Suppressor macrophage treated with lipopolysaccharide for 4 hours (primary cell): ENCODE measurements at places on chromosomes 6 and 20.

DNA sequence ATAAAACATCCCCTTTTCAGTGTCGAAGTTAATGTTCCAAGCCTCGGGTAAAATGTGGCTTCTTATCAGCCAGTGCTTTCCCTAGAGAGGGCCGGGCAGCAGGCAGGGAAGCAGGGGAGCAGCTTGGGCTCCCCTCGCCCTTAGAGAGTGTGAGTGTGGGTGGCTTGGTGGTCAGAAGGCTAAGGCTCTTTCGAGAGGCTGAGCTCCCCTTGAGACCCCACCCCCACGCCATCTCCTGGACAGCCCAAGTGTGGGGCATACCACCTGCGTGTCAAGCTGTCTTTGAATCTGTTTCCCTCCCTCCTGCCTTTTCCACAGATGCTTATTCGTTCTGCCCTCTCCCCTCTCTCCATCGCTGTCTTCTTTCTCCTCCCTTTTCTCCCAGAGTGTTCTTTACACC is 95.1 kb upstream of the FOXP4 start:
- no peak for DNase-seq

DNA sequence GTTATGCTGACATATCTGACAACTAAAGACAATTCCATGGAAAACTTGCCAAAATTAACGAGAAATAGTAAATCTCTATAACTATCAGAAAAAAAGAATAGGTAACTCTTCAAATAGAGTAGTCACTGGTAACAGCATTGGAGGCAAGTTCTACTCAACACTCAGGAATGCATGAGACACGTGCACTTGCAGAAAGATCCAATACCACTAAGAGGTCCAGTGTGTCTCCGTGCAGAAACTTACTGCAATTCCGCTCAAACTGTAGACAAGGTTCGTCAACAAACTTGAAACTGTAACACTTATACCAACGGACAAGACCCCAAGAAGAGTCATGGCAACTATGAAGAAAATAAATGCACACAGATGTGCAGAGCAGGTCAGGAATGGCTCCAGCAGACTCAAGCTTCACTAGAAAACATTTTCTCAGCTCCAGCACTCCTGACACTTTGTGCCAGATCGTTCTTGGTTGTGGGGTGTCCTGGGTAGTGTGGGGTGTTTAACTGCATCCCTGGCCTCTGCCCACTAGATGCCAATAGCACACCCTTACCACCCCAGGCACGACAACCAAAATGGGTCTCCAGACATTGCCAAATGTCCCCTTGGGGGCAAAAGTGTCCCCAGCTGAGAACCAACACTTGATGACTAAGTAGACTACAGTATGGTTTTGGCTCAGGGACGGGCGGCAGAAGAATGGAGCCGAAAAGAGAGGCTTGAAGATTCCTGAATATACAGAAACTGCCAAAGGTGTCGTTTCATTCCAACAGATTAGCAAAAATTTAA is 134.8 kb downstream of the DTNBP1 start:
- DNase-seq, result no peak

DNA sequence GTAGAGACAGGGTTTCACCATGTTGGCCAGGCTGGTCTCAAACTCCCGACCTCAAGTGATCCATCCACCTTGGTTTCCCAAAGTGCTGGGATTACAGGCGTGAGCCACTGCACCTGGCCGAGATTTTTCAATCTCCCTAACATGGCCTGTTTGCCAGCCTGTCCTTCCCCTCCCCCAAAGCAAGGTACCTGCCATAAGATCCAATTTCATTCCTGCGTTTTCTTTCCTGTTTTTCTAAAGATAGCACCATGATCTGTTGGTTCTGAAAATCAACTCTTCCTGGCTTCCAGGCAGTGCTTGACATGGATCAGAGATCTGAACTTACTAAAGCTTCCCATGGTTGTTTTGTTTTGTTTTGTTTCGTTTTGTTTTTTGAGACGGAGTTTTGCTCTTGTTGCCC is 7.5 kb downstream of the MGME1 start:
- DNase-seq, result no peak

GRCh38 chr6:12490351-12490903 is 200.3 kb downstream of the EDN1 start:
- no peak for DNase-seq

DNA sequence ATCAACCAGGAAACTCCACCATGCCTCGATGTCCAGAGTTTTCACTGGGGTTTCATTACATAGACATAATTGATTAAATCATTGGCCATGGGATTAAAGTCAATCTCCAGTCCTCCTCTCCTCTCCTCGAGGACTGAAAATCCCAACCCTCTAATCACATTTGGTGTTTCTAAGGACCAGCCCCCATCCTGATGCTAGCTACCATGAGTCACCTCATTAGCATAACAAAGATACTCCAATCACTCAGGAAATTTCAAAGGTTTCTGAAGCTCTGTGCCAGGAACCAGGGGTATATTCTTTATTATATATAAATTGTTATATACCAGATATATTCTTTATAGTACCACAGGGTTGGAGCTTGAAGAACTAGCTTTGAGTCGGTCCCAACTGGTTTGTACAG is 212.9 kb upstream of the PRND start:
- no peak for DNase-seq

GRCh38 chr6:158374020-158374419 is 61.8 kb downstream of the TULP4 start:
- DNase-seq, result no peak

DNA sequence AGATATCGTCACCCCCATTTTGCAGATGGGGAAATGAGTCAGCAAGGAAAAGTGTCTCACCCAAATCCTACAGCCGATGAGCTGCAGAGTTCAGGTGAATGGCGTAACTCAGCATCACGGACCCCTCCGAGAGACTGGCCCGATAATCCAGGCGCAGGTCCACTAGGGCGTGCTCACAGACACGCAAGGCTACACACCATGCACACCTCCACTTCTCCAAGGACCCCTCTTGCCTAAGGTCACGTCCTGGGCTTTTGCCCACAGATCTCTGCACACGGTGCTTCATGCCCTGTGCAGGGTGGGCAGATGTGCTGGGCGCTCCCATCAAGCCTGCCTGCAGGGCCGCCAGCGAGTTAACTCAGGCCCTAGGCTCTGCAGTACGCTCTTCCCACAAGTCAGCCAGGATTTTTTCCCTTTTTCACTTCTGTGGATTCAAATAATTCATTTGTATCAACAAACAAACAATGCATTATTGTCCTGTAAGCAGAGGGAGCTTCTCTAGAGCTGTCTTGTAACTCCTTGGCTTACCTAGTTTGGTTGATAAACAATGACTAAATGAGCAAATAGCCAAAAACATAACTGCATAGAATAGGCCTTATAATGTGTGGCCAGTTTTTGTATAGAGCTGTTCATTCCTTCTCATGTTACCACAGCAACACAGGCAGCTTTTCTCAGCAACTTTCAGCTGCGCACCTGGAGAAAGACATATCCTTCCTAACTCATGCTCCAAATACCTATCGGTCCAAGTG is 139.1 kb downstream of the AGPAT4 start:
- DNase-seq, result no peak

DNA sequence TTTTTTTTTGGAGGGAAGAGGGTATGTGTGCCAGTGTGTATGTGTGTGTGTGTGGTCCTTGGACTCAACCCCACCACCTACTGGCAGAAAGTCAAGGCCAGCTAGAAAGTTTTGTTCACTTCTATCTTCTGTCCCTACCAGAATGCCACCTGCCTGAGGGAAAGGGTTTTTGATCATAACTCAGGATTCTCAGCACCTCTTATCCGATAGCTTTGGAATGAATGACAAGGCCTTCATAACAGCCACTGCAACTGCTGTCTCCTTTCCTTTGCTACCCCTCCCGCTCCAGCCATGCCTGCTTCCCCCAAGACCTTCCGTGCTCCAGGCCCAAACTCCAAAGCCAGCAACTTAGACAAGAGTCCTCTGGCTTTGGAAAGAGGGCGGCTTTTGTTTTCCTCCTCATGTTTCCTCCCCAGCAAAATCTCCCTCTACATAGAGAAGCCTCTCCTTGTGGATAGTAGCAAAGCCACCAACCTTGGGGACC is 18.7 kb downstream of the BTN3A1 start:
- peak; percentile 40 for DNase-seq

DNA sequence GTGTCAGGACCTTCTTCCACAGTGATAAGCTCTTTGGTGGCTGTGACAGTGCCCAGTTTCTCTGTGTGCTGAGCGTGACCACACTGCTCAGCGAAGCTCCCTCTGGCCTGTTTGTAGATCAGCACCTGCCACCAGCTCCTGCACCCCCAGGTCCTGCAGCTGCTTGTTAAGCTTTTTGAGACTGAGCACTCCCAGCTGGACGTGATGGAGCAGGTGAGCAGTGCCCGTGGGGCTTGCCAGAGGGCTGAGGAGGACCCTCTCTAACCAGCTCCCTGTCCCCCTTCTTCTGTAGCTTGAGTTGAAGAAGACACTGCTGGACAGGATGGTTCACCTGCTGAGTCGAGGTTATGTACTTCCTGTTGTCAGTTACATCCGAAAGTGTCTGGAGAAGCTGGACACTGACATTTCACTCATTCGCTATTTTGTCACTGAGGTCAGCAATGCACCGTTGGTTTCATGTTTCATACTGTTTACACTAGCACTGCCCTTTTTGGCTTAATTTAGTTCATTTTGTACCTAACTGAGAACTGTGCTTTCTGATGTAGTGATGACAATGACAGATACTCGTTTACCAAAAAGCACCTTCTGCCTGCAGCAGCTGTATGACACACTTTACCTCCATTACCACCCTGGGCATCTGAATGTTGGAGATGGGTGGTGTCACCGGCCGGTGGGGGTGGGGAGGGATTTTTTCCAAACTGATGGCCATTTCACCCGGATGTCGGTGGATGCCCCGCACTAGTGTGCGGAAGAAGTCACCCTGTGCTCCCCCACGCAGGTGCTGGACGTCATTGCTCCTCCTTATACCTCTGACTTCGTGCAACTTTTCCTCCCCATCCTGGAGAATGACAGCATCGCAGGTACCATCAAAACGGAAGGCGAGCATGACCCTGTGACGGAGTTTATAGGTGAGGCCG is 12.5 kb downstream of the NELFCD start:
- DNase-seq, result no peak

DNA sequence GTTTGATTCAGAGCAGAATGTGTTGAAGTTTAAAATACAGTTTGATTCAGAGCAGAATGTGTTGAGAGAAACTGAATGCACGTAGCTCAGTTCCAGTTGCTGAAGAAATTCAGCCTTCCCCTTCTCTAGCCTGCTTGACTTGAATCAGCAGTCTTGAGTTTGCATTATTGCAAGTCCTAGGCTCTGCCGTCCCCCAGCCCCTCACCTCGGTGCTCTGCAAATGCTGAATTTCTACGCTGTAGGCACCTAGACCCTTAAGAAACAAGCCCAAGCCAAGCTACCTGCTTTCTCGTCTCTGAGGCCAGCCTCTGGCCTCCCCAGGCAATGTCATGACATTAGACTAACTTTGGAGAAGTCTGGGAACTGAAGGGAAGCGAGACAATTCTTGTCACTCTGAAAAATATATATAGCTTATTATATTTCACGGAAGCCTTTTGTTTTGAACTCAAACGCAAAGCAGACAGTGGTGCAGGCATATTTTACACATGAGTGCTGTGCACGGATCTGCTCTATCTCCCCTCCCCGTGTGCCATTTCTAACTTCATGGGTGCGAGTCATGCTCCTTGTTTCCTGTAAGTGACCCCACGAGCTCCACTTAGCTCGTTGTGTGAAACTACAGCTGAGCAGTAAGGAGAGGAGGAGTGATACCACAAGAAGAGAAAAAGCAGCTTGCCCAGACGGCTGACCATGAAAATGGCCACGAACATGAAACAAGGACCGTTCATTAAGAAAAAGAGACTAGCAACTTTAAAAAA is 71.4 kb upstream of the DUSP22 start:
- DNase-seq, result peak; percentile 49

DNA sequence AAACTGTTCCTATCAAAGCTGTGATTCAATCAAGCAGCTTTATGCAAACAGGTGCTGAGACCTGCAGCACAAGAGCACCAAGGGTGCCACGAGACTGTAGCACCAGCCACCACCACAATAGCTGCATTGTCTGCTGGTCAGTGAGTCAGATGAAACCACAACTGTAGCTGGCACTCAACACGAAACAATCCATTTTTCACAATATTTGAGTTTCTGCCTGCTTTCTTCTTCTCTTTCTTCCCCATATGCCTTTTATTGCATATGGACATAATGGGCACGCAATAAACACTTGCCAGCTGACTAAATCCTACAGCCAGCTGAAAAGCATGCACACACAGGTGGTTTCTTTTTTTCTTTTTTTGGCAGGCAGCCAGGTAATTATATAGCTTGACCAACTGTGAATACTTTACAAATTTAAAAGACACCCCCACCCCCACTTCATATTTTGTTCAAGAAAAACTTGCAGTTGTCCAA is 16.6 kb downstream of the SLC2A12 start:
- peak; percentile 49 for DNase-seq

- no peak for DNase-seq
Observed at GRCh38 chr6:41684311-41685180, 46.3 kb downstream of the MDFI start.

GRCh38 chr6:106247733-106248132 is 77.8 kb downstream of the ATG5 start:
- DNase-seq, result no peak

DNA sequence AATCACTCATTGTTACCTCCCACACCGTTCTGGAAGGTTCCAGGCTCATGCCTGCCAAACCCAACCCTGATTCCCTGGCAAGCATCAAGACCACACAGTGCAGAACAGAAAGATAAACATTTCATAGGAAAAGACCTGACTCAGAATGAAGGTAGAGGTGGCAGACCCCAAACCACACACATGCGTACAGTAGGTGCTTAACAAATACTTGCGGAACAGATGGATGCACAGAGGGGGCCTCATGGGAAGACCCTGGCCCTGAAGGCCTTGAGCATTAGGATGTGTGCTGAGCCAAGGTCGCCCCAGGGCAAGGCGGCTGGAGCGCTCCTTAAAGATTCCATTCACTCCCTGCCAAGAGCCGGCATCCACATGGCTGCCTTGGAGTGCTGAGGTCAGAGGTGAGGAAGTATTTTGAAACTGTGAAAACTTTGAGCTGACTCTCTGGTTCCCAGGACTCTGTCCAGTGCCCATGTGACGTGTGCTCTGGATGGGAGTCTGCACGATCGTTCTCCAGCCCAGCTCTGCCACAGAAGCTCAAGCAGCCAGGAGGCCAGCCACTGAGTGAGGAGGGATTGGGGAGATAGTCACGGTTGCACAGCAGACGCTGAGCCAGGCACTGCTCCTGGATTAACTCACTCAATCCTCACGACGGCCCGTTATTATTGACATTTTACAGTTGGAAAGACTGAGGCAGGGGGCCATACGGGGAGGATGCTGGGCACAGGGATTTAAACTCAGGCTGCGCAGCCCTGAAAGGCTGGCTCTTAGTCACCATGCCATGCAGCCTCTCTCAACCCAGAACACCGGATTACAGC is 65.5 kb upstream of the AFDN start:
- DNase-seq, result no peak

DNA sequence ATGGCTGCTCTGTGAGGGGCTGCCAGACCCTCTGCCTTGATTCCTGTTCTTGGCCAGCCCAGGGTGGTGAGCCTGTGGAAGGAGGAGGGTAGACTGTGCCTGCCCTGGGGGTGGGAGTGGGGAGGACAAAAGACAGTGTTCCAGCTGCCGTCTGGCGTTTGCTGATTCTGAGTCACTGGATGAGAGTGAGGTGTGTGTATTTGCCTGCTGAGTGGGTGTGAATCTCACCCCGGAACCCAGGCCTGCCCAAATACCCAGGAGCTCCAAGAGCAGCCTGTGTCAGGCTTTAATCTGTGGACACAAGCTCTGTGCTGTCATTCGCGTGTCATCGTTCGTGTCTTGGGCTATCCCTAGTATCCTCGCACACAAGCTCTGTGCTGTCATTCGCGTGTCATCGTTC is 2.6 kb upstream of the LKAAEAR1 start:
- no peak for DNase-seq

- no peak for DNase-seq
Observed at GRCh38 chr6:47162231-47162630, 120.1 kb upstream of the ADGRF1 start.
